Stimulated activated CD4-positive, alpha-beta T cell treated with anti-CD3 and anti-CD28 coated beads, Interleukin-1b, Interleukin-23, amount 100 ng/mL, for 1 hour (primary cell): ENCODE measurements at places on chromosomes 11 and 22.

DNA sequence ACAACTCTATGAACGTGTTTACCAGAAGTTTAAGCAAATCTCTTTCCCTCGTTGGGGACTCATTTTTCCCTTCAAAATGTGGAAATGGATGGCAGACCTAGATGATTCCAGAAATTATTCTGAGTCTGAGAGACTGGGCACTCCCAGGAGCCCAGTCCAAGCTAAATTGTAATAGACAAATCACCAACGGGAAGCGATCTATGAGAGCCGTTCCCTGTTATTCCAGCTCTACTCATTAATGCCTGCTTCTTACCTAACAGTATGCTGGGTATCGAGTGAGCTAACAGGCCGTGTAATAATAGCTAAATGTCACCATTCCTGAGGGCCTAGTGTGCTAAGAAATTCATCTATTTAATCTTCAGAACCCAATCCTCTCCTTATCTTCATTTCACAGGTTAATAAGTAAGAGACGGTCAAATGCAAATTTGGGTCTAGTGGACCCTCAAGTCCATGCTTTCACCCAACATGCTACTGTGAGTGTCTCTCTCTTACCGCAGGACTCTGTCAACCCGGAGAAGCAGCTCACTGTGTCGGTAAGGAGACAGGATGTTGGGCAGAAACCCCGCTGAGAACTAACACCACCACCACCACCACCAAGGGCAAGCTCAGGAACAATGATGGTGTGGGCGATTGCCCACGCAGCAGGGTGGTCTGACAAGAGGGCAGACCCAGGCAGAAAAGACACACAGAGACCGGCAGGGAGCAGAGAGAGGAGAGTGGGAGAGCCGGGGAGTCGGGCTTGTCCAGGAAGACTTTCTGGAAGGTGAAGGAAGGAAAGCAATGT, 57.1 kb upstream of the TIMP3 start:
- DNase-seq = no peak

- no peak for DNase-seq
Measured at GRCh38 chr22:36770513-36771231, 5.2 kb downstream of the IFT27 start.

DNA sequence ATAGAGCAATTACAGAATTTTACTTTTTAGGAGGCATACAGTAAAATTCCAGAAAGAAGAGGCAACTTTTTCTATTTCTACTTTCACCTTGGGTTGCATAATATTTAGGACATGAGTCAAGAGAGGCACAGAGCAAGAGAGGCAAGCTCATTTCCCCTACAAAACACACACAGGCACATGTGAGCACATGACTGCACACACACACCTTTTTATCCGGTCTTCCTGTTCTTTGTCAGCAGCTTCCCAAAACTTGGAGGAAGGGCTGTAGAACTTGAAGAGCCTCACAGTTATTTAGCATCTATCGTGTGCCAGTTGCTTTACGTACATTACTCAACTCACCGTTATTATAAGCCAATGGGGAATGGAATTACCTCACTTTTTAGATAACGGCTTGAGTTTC, 37.8 kb upstream of the CCDC179 start:
- DNase-seq = no peak

- no peak for DNase-seq
Measured at GRCh38 chr22:40444178-40444831, 73.9 kb downstream of the SGSM3 start.

DNA sequence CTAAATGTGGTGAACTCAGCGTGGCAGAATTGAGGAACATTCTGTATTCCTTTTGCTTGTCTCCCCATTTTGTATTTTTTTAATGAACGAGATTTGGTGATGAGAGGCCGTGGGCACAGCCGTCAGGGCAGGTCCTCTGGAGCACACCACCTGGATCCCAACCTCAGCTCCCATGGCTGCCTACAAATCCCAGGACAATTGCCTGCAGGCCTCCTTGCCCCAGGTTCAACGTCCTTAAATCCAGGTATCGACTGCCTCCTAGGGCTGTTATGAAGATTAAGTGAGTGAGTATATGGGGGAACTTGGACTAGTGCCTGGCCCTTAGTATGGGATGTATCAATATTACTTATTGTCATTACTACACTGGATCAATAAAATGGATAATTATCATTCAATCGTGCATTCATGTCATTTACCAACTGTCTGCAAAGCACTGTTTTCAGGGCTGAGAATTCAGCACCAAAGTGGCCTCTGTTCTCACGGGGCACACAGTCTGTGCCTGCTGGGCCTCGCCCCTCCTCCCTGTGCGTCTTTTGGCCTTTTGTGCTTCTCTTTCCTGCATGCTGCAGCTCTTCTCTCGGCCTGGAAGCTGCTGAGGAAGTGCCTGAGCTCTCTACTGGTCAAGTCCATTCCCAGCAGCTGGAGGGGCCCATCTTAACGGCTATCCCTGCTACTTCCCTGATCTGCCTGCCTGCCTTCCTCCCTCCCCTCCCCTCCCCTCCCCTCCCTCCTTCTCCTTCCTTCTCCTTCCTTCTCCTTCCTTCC, 1343.7 kb downstream of the BRD1 start:
- DNase-seq = no peak

DNA sequence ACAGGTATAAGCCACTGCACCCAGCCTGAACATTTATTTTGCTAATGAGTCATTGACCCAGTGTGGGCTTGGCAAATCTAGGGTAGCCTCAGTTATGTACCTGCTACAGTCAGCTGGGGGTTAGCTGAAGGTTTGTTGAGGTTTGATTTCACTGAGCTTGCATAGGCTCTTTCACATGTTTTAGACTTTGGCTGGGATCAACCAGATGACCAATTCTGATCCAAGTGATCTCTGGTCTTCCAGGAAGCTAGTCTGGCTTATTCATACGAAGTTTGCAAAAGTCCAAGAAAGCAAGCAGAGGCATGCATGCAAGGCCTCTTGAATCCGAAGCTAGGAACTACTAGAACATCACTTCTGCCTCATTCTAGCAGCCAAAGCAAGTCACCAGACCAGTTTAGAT, 21.0 kb downstream of the SERPING1 start:
- DNase-seq = no peak

DNA sequence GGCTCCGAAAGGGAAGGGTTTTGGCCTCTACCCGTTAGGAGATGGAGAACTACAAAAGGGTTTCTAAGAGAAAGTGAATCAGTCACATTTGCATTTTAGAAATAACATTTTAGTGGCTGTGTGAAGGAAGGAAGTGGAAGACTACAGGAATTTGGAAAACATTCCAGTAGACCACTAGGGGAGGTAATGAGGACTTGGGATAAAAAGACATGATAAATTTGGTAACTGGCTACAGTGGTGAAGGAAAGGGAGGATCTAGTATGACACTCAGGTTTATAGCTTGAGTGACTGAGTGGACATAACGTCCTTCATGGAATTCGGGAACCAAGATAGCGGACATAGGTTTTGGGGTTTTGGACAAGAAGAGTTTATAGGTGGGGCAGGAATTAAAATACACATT, 7.0 kb upstream of the RRM1 start:
- no peak for DNase-seq

DNA sequence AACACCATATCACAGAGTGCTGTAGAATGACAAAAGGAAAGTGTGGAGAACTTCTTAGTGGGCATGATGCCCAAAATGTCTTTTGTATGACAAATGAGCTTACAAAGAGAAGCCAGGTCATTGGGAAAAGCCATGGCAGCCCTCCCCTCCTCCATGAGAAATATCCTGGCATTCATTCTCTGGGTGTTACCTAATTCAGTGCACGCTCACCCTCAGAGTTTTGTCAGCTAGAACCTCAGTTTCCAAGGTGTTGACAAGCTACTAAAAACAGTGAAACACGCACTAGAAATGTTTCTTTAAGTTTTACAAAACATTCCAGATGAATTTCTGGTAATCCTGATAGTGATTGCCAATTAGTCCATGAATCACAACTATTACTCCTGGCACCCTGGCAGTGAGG, 105.4 kb upstream of the FSHB start:
- no peak for DNase-seq

DNA sequence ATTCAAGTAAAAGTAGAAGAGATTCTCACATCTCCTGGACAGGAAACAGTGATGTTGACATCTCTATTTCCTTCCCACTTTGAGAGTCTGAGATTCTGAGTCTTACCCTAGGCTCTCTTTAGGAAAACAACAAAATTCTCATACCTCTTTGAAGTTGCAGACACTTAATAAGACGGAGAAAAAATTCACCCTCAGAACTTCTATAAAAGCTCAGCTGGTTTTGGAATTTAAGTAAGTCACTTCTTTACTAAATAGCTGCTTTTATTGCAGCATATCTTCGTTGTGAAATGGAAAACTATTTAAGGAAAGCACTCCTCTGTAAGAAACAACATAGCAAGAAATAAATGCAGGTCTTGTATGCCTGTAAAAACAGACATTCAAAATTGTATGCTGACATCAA, 79.1 kb downstream of the MSANTD4 start:
- DNase-seq = no peak

GRCh38 chr11:73965076-73965763, 14.4 kb downstream of the DNAJB13 start:
- no peak for DNase-seq
